GM12878 (cell line): ENCODE measurements at places on chromosomes 1 and 21.

GRCh38 chr1:67135354-67135753 is 584 bp upstream of the C1orf141 start:
- DNase-seq, result no peak

- DNase-seq, result no peak
These were observed 774 bp upstream of the WDTC1 start for GRCh38 chr1:27233667-27234048.

- no peak for DNase-seq
These were observed 6.3 kb downstream of the HAPLN2 start for GRCh38 chr1:156625436-156626078.

- DNase-seq, result no peak
These were observed 29.2 kb downstream of the UAP1 start for GRCh38 chr1:162590686-162591085.

GRCh38 chr1:22101199-22101598 is 41.7 kb downstream of the WNT4 start:
- no peak for DNase-seq

DNA sequence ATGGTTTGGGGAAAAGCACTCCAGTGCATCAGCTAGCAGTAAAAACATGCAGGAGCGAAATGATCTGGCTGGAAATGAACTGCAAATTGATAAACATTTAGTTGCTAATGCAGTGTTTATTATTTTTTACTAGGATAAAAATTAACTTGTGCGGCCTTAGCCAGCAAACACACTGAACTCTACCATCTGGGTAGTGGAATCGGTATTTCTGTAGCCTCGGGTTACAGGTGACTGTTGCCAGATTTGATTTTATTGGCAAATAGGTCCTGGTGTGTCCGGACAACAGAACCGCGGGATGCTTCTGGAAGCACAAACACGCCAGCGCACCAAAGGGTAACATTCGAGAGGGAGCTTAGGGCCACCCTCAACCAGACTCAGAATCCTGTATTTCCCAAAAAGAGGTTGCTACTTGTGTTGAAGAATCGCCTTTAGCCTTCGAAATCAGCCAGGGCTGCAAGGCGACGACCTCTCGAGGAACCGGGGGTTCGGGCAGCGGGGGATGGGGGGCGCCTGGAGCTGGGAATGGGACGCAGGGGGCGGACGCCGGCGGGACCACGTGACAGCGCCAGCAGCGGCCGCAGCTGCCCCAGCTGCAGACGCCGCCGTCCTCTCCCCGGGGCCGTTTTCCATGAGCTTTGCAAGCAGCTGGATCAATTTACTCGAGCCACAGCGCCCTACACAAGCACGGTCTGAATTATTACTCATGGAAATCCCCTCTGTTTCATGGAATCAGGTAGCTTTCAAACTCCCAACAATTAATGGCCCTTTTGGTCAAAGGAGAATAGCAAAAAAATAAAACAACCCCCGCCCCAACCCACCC is 158.8 kb downstream of the TOMM20 start:
- DNase-seq, result no peak

DNA sequence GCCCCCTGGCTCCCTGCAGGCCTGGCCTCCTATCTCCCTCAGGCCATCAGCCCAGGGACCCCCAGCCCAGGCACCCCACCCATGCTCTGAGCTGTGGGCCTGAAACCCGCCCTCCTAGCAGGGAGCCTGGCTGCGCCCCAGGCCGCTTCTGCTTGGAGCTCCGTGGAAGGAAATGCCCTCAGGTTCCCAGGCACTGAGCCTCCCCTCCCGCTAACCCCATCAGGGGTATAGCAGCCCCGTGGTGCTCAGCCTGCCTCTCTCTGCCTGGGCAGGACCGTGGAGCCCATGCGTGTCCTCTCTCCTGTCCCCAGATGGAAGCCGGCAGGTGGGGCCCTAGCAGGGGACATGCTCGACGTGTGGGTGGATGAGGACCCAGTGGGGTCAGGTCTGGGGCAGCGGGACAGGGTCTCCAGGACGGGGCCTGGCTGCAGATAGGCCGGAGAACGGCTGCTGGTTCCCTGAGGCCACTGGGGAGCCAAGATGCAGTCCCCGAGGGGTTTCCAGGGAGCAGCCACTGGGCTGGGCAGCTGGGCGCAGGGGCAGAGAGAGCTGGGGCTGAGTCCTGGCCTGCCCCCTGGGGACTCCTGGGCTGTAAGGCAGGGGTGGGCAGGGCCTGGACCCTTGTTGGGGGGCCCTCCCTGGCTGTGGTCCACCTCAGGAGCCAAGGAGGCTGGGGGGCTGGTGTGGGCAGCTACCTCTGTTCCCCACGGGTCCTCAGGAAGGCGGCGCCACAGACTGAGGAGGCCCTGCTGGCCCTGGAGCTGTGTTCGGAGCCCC is 75.5 kb downstream of the MORN1 start:
- no peak for DNase-seq

DNA sequence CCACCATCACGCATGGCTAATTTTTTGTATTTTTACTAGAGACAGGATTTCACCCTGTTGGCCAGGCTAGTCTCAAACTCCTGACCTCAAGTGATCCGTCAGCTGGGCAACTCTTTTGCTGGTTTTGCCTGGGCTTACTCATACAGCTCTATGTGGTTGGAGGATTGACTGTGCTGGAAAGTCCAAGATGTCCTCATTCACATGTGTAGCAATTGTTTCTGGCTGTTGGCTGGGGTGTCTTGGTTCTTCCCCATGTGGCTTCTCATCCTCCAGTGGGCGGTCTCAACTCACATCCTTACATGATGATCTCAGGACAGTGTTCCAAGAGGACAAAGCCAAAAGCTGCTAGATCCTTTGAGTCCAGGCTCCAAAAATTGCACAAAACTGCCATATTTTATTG is 53.3 kb downstream of the TEX35 start:
- peak; percentile 56 for DNase-seq

DNA sequence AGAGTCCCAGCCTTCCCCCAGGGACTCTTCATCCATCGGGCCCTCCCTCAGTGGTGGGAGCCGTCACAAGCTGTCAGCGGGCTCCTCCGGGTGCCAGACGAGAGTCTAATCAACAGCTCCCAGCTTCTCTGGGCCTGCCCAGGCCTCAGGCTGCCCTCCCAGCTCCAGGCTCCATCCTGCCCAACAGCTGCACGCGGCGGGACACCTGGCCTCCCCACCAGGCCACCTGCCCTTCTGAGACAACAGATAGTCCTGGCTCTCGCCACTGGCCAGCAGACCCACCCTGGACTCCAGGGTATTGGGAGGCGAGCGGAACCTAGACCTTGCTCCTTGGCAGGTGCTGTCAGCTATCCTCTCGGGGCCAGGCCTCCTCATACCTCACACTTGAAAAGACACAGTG is 3.1 kb downstream of the WNT4 start:
- no peak for DNase-seq

- peak; percentile 36 for DNase-seq
These were observed 55.9 kb upstream of the RCC1 start for GRCh38 chr1:28449904-28450303.

DNA sequence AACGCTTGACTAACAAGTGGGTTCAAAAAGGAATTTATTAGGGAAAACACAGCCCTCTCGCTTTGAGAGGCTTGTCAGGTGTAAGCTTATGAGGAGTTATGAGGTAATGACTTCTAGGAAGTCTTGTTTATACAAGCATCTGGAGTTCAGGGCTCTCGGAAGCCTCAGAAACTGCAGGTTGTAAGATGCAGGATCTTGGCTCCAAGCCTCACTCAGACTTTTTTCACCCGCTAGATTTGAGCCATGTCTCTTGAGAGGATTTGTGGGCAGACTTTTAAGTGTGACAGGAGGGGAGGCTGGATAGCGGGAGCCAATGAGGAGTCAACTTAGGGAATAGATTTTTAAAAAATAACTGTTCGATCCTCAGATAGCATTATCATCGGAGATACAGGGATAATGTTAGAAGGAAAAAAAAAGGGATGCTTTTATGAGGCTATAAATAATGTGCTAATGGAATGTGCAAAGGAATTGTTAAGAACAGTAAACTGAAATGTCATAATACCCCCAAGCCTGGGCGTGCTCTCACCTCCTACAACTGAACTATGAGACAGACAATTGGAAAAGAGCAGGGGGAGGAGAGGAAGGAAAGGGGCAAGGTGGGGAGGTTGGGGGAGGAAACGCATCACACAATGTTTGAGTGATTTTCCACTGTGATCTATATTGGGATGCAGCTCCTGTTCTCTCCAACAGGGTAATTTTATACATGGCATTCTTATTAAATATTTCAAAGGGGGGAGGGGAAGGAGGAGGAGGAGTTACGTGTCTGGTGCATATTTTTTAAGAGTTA is 107.4 kb upstream of the ESRRG start:
- no peak for DNase-seq

DNA sequence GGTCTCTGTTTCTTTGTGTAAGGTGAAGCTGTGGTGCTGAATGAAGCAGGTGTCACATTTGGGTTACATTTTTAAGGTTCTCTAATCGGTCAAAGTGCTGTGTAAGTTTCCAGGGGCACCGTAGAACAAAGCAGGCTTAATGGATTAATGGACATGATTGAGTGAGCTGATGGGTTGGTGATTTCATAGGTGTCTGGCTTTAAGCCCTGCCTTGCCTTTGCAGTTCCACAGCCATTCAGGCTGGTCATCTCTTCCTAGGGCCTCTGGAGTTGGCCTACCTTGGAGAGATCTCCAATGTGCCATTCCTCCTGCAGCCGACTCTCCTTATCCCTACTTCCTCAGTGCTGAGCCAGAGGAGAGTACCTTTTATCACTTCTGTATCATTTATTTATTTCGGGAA is 15.2 kb downstream of the GALNT2 start:
- no peak for DNase-seq

GRCh38 chr1:112388436-112388835 is 7.6 kb upstream of the CTTNBP2NL start:
- DNase-seq, result no peak

DNA sequence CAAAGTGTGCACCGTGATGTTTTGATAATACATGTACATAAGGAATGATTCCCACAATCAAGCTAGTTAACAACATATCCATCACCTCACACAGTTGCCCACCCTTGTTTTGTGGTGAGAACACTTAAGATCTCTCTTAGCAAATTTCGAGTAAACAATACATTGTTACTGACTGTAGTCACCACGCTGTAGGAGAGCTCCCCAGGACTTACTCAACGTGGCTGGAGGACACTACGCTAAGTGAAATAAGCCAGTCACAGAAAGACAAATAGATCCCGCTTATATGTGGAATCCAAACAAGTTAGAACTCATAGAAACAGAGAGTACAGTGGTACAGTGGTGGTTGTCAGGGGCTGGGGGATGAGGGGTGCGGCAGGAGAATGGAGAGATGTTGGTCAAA is 24.8 kb downstream of the GPR137B start:
- no peak for DNase-seq

DNA sequence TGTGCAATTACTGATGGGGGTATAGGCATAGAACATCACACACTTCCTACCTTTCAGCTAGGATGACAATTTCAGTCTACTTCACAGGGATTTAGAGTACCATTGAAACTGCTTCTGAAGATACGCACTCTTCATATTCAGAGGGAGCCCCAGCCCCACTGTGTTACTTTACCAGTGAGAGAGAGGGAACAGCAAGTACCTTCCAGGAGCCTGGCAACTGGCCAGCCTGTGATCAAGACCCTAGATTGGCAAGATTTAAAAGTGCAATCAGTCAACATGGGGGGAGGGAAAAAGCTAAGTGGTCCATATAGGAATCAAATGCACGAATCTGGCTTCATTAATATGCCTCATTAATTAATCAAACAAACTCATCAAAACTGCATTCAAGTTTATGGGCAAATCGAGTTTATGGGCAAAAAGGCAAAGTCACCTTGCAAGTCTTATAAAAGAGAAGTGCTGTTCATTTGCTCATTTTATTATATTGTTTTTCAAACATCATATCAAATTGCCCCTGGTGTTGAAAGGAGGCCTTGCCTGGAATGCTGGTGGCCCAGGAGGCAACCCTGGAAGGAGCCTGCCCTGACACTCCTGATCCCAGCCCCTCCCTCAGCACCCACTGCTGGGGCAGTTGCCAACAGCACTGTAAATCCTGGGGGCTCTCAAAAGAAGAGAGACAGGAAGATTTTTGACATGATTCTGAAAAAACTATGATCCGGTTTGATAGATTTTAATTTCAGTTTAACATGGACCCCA is 184.9 kb upstream of the DPT start:
- DNase-seq, result no peak

- DNase-seq, result no peak
These were observed at the start of gene PCP4 for GRCh38 chr21:39867198-39867650. Gene PCP4 (plus strand): TSS chr21:39867438. CDS start chr21:39867502, 64 bp downstream.

GRCh38 chr1:14263225-14263624 is 335.3 kb upstream of the KAZN start:
- DNase-seq, result no peak

GRCh38 chr21:9008636-9009035 is 1512.7 kb upstream of the TPTE start:
- DNase-seq, result no peak

DNA sequence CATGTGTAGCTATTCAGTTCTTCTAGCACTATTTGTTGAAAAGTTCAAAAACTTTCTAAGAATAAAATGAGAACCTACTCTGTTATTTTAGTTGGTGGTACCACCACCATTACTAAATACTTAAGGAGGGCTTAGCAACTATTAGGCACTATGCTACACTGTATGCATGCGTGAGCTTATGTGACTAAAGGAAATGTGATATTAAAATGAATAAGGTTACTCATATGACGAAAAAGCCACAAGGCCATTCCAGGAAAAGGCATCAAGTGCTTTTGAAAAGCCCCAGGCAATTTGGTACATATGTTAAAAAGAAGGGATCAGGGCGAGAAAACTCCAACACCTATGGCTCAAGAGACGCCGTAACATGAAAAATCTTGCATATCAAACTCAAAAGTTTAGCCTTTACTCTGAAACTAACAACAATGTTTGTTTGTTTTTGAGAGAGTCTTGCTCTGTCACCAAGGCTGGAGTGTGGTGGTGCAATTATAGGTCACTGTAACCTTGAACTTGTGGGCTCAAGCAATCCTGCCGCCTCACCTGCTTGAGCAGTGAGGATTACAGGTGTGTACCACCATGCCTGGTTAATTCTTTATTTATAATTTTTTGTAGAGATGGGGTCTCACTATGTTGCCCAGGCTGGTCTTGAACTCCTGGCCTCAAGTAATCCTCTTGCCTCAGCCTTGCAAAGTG is 42.5 kb downstream of the EPRS1 start:
- DNase-seq, result no peak

DNA sequence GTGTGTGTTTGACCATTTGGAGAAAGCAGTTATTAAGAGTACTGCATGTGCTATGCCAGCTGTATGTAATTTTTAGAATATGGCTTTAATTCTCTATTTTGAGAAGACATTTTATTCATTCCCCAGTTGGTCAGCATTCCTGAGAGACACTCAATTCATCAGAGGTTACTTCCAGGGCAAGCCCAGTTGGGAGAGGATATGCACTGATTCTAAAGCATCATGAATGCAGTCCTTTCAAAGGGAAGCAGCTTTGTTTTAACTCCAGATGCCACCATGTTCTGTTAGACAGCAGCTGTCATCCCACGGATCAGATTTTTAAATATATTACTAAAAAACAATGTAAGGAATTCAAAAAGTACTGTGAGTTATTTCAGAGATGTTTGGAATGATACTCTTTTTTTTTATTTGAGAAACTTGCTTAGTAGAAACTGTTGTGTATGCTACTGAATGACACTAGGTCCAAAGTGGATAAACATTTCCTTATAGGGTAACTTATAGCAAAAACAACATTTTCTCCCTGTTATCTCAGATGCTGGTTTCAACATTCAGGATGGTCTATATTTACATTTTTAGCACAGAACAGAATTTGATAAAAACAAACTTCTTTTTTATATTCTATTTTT is 149.5 kb upstream of the B3GALT2 start:
- DNase-seq, result no peak

GRCh38 chr1:82564333-82564732 is 763.6 kb downstream of the ADGRL2 start:
- no peak for DNase-seq

- DNase-seq, result no peak
These were observed 667 bp downstream of the HHIPL2 start for GRCh38 chr1:222547260-222547614.

GRCh38 chr1:178465011-178465410 is 31.8 kb downstream of the CLEC20A start:
- DNase-seq, result no peak
